Endothelial cell of umbilical vein (primary cell): ENCODE measurements at places on chromosomes 16 and 17. TPM values are rescaled to one million over a fixed set of nuclear protein-coding genes. Genes with fewer than 3 reads are reported as not detected.
A peak's percentile ranks its signal among the peaks of the same experiment; 100 is the strongest.

RAB37 gene
- polyA plus RNA-seq, result 0.10 and 0.11 TPM in 2 replicates

GRCh38 chr17:12247761-12248160 is 227.1 kb downstream of the MAP2K4 start:
- no peaks in the 10 kb centered on the region for H3K27me3 ChIP-seq
- DNase-seq, result no peak
- no peak overlapping the region for H3K27ac ChIP-seq
- no peaks in the 10 kb centered on the region for H3K36me3 ChIP-seq
- no peaks in the 10 kb centered on the region for H3K4me1 ChIP-seq

- peaks cover 7% of the 10 kb centered on the region for H3K36me3 ChIP-seq
- H3K27ac ChIP-seq, result no peak overlapping the region
- peaks cover under 1% of the 10 kb centered on the region for H3K4me1 ChIP-seq
- H3K4me3 ChIP-seq, result no peak overlapping the region
- no peak for DNase-seq
Observed at GRCh38 chr17:55769625-55770000, 18.8 kb downstream of the PCTP start.

- H3K27me3 ChIP-seq, result no peaks in the 10 kb centered on the region
- DNase-seq, result no peak
- H3K4me1 ChIP-seq, result no peaks in the 10 kb centered on the region
- no peak overlapping the region for H3K27ac ChIP-seq
- H3K36me3 ChIP-seq, result no peaks in the 10 kb centered on the region
Observed at GRCh38 chr17:47352848-47353247, 29.1 kb downstream of the EFCAB13 start.

GRCh38 chr16:3118204-3118790 is 5.9 kb downstream of the ZNF205 start:
- H3K36me3 ChIP-seq, result peaks cover 28% of the 10 kb centered on the region
- H3K27ac ChIP-seq, result no peak overlapping the region
- peaks cover 7% of the 10 kb centered on the region for H3K4me1 ChIP-seq
- no peaks in the 10 kb centered on the region for H3K27me3 ChIP-seq
- DNase-seq, result no peak

DNA sequence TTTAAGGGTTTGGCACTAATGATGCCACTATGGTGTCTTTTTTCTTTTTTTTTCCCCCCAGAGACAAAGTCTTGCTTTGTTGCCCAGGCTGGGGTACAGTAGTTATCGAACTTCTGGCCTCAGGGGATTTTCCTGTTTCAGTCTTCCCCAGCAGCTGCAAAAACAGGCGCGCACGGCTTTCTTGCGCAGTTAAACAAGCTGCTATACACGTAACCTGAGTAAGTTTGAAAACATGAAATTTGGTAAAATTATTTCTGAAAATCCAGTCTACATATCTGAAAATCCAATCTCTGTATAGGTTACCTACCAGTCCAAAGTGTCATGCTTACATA is 11.8 kb downstream of the TEX14 start:
- H3K4me1 ChIP-seq, result peaks cover 6% of the 10 kb centered on the region
- no peak overlapping the region for H3K4me3 ChIP-seq
- no peaks in the 10 kb centered on the region for H3K36me3 ChIP-seq
- no peak for DNase-seq
- H3K27ac ChIP-seq, result no peak overlapping the region
- no peaks in the 10 kb centered on the region for H3K27me3 ChIP-seq

ITGB3 gene
- 50.2 and 55.8 TPM in 2 replicates for polyA plus RNA-seq

DNA sequence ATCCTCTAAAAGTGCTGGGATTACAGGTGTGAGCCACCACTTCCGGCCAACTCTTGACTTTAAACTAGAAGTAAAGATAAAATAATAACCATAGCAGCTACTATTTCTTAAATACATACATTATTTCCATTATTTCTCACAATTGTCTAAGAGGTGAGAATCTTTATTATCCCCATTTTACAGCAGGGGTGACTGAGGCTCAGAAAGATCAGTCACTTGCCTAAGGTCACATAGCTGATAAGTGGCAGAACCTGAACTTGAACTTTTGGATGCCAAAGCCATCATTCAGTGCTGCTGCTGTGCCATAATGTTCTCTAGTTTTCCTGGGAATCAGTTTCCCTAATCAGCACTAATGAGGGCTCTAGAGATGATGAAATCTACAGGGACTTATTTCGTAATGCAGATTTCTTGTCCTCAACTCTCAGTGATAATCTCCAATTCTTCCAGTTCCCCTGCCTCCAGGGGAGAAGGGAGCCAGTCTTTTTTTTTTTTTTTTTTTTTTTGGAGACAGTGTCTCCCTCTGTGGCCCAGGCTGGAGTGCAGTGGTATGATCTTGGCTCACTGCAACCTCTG is 25.2 kb upstream of the GPRC5B start:
- no peak overlapping the region for H3K4me3 ChIP-seq
- H3K36me3 ChIP-seq, result no peaks in the 10 kb centered on the region
- no peaks in the 10 kb centered on the region for H3K27me3 ChIP-seq
- H3K4me1 ChIP-seq, result peaks cover 7% of the 10 kb centered on the region
- DNase-seq, result no peak

FAHD1 gene
- polyA plus RNA-seq, result 69.2 and 85.0 TPM in 2 replicates

DNA sequence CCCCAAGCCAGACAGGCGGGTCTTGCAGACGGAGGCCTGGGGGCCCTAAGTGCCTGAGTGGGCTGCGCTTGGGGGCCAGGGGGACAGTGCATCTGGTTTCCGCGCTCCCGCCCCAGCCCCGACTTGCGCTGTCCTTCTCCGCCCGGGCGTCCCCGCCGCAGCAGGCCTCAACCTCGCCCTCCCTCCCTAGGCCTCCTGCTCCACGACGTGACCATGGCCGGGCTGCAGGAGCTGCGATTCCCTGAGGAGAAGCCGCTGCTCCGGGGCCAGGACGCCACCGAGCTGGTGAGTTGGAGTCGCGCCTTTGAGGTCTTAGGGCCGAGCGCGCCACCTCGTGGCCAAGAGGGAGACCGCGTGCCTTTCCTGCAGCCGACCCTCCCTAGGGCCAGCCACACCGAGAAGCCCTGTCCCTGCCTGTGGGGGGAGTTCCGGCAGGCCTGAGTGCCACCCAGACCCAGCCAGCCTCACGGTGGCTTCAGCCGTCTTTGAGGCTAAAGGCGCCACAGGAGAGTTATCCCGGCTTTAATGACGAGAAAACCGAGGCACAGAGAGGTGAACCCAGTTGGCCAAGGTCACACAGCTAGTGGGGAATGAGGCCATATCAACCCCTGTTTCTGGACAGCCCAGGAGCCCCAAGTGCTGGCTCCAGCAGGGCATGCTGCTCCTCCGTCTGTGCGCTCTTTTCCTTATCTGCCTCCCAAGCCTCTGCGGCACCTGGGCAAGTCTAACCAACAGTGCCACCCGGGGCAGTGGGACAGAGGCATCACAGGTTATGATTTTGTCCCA is 12.2 kb upstream of the NDRG4 start:
- H3K27me3 ChIP-seq, result no peaks in the 10 kb centered on the region
- no peaks in the 10 kb centered on the region for H3K4me1 ChIP-seq
- H3K4me3 ChIP-seq, result no peak overlapping the region
- no peak overlapping the region for H3K27ac ChIP-seq

- no peaks in the 10 kb centered on the region for H3K36me3 ChIP-seq
- no peak overlapping the region for H3K4me3 ChIP-seq
- H3K4me1 ChIP-seq, result no peaks in the 10 kb centered on the region
- no peaks in the 10 kb centered on the region for H3K27me3 ChIP-seq
Observed at GRCh38 chr16:72609933-72610332, 438.0 kb upstream of the PMFBP1 start.

DNA sequence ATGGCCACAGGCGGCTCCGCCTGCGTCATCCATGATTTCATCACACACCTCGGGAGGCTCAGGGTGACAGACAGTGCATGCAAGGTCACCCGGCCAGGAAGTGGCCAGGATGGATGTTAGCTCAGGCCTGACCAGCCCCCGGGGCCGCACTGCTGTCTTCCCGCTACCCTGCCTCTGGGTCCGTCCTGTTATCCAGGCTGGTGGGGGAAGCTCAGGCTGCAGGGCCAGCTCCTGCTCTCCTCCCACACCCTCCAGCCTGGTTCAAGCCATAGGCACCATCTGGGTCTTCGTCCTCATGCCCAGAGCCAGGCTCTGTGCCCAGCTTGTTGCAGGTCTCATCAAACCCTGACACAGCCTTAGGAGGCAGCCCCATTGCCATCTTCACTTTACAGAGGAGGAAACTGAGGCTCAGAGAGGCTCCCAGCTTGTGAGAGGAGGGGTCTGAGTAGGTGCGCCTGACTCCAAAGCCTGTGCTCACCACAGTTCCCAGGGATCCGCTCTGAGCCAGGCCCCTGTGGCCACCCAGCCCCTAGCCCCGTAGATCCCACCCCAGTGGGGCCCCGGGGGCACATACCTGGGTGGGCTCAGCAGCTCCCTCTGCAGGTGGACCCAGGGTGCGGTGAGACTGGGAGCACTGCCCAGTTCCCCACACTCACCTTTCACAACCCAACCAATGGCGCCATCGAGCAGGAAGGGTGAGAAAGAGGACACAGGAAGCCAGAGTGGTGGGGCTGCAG is 412 bp upstream of the ADGRG3 start:
- no peak for DNase-seq
- H3K36me3 ChIP-seq, result no peaks in the 10 kb centered on the region
- H3K4me1 ChIP-seq, result no peaks in the 10 kb centered on the region
- no peak overlapping the region for H3K4me3 ChIP-seq
- peaks cover 3% of the 10 kb centered on the region for H3K27me3 ChIP-seq

- H3K4me3 ChIP-seq, result no peak overlapping the region
- peaks cover 23% of the 10 kb centered on the region for H3K36me3 ChIP-seq
- H3K27me3 ChIP-seq, result no peaks in the 10 kb centered on the region
- DNase-seq, result peak; percentile 47
- H3K4me1 ChIP-seq, result peaks cover 27% of the 10 kb centered on the region
- peak overlapping the region; percentile 66 for H3K27ac ChIP-seq
Observed at GRCh38 chr17:82602487-82602886, 45.8 kb downstream of the WDR45B start.

- no peaks in the 10 kb centered on the region for H3K36me3 ChIP-seq
- no peak for DNase-seq
- H3K27ac ChIP-seq, result no peak overlapping the region
- no peaks in the 10 kb centered on the region for H3K27me3 ChIP-seq
- no peak overlapping the region for H3K4me3 ChIP-seq
Observed at GRCh38 chr16:17368446-17368845, 102.3 kb downstream of the XYLT1 start.

DNA sequence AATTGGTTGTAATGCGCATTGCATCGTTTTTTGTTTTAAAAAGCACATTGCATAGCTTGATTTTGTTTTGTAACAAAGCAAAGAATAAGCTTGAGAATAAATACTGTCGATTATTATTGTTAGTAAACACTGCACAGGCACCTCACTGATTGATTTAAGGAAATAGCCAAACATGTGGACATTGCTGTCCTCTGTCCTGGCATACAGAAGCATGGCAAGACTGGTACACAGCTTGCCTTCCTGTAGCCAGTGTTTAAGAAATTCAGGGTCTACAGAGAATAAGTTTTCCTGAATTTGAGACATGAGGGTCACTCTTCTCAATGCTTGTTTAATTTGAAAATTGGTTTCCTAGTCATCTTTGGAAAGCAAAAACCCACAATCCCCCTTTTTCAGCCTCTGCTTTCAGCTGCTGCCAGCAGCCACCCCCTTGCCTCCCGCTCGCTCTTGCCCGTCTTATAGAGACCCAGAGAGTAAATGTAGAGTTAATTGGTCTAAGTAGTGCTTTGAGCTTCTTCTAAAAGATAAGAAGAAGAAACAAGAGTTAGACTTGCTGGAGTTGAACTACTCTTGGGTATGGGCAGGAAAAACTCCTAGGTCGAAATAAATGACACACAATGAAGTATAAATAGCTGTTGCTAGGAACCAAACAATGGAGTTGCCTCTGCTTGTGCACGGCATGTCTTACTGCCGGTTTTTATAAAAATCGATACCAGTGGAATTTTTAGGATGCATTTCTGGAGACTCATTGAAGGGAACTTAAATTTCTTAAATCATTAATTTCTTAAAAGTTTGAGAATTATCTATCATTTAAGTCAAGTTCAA is 116.6 kb downstream of the MRTFB start:
- peaks cover 19% of the 10 kb centered on the region for H3K4me1 ChIP-seq
- H3K36me3 ChIP-seq, result no peaks in the 10 kb centered on the region
- no peak overlapping the region for H3K27ac ChIP-seq
- peak; percentile 38 for DNase-seq

GRCh38 chr16:19696328-19696727 is 21.7 kb downstream of the KNOP1 start:
- peak overlapping the region; percentile 59 for H3K27ac ChIP-seq
- H3K4me1 ChIP-seq, result peaks cover 17% of the 10 kb centered on the region
- no peaks in the 10 kb centered on the region for H3K27me3 ChIP-seq
- DNase-seq, result peak; percentile 94

DNA sequence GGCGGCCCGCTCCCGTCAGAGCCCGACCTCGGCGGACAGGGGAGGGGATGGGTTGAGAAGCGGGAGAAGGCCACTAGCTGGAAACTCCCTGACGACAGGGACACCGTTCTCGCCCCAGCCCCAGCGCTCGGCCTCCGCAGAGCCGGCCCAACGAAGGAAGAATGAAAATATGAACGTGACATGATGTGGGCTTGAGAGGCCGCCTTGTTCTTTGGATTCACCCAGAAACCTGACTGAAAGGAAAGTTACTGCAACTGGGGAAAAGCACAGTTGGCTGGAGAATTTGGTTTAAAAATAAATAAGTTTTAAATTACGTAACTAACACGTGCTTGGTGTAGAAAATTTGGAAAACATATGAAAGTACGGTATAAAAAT is 21.1 kb downstream of the NPTX1 start:
- peaks cover 9% of the 10 kb centered on the region for H3K4me1 ChIP-seq
- no peaks in the 10 kb centered on the region for H3K36me3 ChIP-seq
- H3K4me3 ChIP-seq, result peak overlapping the region; percentile 56
- H3K27me3 ChIP-seq, result no peaks in the 10 kb centered on the region
- no peak for DNase-seq

DNA sequence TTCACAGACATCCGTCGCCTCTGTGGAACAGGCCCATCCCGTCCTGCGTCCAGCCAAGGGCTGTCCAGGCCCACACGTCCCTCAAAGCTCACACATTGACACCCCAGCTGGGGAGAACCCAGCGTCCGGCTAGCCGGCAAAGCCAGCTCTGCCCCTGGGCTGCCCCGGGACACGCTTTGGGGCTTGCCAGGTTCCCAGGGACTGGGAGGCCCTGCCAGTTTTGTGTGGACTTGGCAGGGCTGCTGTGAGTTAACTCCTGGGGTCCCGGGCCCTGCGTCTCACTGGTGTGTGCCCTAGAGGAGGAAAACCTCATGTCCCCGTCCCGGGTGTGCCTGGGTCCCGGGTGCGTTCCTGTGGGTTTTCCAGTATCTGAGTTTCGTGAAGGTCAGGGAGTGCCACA is 6.3 kb downstream of the SOX8 start:
- peaks cover 3% of the 10 kb centered on the region for H3K27me3 ChIP-seq
- H3K36me3 ChIP-seq, result no peaks in the 10 kb centered on the region
- no peak overlapping the region for H3K4me3 ChIP-seq
- no peak overlapping the region for H3K27ac ChIP-seq
